ENCODE measurements at places on chromosomes 3 and 15.

DNA sequence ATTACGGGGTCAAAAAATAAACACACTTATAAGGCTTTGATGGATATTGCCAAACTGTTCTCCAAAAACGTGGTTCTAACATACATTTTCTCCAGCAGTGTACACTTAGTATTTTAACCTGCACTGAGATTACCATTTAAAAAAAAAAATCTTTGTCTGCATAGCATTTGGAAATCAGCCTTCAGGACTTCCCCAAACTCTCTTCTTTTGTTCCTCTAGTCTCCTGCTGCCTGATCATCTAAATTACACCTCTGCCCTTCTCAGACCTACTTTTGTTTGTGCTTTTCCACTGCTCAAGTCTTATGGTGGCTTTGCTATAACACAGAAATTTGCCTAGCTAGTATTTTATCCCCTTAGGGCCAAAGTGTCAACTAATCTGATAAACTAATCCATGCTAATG is 3.8 kb downstream of the NCEH1 start:
- peaks cover 4% of the 10 kb centered on the region for H3K4me1 ChIP-seq
- no peaks in the 10 kb centered on the region for H3K27me3 ChIP-seq
- no peaks in the 10 kb centered on the region for H3K36me3 ChIP-seq
- H3K4me3 ChIP-seq: no peak overlapping the region

DNA sequence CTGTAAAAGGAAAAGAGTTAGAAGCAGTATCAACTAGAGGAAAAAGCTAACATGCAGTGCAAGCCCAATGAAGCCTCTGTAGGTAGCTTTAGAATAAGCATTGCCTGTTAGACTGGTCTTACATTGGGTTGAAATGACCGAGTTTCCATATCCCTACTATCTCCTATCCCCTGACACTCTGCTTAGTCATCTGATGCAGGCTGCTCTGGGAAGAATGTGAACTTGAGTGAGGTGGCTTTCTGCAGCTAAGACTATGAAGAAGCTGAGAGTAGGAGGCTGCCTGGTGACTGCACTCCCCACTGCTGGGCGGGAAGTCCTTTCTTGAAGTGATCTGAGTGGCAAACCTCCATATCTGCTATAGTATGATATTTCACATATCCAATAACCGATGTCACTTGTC is 64.7 kb downstream of the OXSM start:
- no peak overlapping the region for H3K27ac ChIP-seq
- H3K4me3 ChIP-seq: no peak overlapping the region
- H3K36me3 ChIP-seq: no peaks in the 10 kb centered on the region
- H3K27me3 ChIP-seq: no peaks in the 10 kb centered on the region

DNA sequence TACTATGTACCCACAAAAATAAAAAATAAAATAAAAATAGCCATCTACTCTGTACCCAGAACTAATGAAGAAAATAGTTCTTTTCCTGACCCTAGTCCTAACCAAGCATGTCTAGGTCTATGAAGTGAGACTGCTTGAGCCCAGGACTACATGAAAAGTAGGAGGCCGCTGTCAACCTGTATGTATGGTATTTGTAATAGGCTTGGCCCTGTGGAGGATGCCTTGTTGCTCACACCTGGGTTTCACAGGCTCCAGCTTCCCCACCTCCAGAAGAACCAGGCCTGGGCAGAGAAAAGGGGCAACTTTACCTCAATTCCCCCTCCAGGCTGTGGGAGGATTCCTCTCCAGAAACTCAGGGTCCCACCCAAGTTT is 6.8 kb upstream of the PKM start:
- H3K27ac ChIP-seq: no peak overlapping the region
- H3K36me3 ChIP-seq: peaks cover 7% of the 10 kb centered on the region
- no peak for DNase-seq
- H3K4me3 ChIP-seq: no peak overlapping the region
- no peaks in the 10 kb centered on the region for H3K27me3 ChIP-seq

GRCh38 chr3:126292318-126293070 is 64.7 kb downstream of the KLF15 start:
- H3K4me1 ChIP-seq: no peaks in the 10 kb centered on the region
- DNase-seq: no peak
- H3K27me3 ChIP-seq: no peaks in the 10 kb centered on the region
- no peak overlapping the region for H3K27ac ChIP-seq
- H3K4me3 ChIP-seq: no peak overlapping the region

GRCh38 chr15:38532728-38533127 is 31.9 kb downstream of the RASGRP1 start:
- no peak overlapping the region for H3K27ac ChIP-seq
- no peaks in the 10 kb centered on the region for H3K4me1 ChIP-seq
- DNase-seq: no peak
- no peaks in the 10 kb centered on the region for H3K36me3 ChIP-seq
- H3K27me3 ChIP-seq: no peaks in the 10 kb centered on the region
- H3K4me3 ChIP-seq: no peak overlapping the region

All from small intestine (tissue), 16 donors.